ENCODE measurements at places on chromosomes 2 and 18.

GRCh38 chr2:63544017-63544627 lies 44.2 kb downstream of the WDPCP start:
- no peak for DNase-seq

DNA sequence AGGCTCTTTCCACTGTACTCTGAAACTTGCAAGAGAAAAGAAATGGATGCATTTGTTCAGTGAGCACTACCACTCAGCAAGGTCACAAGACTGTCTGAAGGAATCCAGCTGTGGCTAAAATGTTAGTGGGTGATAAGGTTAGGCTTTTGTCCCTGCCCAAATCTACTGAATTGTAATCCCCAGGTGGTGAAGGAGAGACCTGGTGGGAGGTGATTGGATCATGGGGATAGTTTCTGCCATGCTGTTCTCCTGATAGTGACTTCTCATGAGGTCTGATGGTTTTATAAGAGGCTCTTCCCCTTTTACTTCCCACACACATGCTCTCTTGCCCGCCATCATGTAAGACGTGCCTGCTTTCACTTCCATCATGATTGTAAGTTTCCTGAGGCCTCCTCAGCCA lies 68.2 kb downstream of the ZNF385B start:
- DNase-seq, result no peak

DNA sequence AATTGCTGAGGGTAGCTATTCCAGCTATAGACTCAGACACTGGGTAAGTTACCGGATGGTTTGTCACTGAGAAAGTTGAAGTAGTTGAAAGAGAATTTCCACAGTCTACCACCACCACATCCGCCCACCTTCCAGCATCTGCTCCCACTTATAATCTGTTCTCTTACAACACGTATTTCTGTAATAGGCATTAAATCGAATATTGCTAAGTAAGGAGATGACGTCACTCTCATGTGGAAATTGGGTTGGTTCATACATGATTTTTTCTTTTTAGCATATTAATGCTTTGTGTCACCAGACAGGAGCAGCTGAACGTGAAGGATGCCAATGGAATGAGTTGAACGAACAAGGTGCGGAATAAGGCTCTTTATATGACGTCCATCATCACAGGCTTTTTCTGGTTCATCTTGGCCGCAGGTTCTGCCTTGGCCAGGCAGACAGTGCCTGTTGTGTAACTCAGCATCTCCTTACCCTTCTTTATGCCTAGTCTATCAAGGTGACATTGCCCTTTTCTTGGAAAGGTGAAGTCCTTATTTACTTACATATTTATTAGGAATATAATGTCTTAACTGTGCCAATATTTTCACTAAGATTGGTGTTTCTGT lies 45.9 kb downstream of the THUMPD2 start:
- no peak for DNase-seq

DNA sequence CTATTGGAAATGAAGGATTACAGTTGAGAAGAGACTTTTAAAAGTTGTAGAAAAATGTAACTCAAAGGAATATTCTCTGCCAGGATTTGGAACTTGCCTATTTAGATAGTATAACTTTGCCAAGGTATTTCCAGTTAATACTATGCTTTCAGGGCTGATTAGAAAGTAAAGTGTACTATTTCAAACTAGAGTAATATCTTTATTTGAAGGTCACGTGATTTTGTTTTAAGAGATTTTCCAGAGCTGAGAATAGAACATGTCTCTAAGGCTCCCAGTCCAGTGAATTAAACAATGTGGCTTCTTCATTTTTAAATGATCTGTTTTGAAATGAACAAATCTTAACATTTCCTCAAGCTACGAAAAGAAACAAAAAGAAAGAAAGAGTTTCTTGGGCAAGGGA lies 53.9 kb downstream of the CCDC148 start:
- DNase-seq, result no peak

- DNase-seq, result no peak
These were observed 39.9 kb downstream of the STK17B start for GRCh38 chr2:196131384-196131937.

GRCh38 chr2:774436-774835 lies 97.2 kb upstream of the TMEM18 start:
- no peak for DNase-seq

- DNase-seq, result no peak
These were observed 50.5 kb upstream of the CREB1 start for GRCh38 chr2:207479198-207479785.

DNA sequence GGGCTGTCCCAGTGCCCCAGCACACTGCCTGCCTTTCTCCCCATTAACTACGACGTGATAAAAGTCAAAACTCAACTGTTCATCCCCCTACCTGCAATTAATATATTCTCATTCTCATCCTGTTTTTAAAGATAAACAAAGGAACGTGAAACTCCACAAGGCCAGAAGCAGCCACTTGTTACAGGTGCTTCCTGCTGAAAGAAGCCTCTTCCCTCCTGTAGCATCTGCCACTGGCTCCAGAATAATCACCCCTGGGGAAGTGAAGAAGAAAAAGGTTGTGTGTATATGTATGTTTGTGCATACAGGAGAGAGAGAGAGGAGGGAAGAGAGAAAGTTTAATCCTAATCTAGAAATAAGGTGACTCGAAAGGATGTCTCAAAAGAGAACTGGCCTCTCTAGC lies 27.1 kb downstream of the KIAA2012 start:
- DNase-seq, result no peak

- peak; percentile 93 for DNase-seq
These were observed 8.6 kb upstream of the CRYBA2 start for GRCh38 chr2:219001577-219002394.

- DNase-seq, result no peak
These were observed 2.8 kb upstream of the ZNF532 start for GRCh38 chr18:58861861-58862301.

GRCh38 chr2:120291401-120292311 lies 39.0 kb downstream of the RALB start:
- DNase-seq, result peak; percentile 91

DNA sequence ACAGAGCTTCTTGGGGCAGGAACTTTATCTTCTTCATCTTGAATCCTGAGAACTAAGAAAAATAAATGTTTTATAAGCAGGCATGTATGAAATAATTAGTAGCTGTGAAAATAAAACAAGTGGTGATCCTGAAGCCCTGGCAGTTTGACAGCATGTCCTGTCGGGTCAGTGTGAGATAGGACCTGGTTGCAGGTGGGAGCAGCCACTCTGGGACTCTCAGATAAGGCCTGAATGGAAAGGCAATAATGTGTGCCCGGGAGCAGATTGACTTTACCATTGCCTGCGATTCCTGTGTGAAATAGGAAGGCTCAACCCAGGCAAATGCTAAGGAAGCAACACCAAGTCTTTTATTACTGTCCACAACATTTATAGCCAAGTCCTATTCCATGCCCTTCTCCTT lies 132.4 kb downstream of the LYPD6B start:
- no peak for DNase-seq

DNA sequence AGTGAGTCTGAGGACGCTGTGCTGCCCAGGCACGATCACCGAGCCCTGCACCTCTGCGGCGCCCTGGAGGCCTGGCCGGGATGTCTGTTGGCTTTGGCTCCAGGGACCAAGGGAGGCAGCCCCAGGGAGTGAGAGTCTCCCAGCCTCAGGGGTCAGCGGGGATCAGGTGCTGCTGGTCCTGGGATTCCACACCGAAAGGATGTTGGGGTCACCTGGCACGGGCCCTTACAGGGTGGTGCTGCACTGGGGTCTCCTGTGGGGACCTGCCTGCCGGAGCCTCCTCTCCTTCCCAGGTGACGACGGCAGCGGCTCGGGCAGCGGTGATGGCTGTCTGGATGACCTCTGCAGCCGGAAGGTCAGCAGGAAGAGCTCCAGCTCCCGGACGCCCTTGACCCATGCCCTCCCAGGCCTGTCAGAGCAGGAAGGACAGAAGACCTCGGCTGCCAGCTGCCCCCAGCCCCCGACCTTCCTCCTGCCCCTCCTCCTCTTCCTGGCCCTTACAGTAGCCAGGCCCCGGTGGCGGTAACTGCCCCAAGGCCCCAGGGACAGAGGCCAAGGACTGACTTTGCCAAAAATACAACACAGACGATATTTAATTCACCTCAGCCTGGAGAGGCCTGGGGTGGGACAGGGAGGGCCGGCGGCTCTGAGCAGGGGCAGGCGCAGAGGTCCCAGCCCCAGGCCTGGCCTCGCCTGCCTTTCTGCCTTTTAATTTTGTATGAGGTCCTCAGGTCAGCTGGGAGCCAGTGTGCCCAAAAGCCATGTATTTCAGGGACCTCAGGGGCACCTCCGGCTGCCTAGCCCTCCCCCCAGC lies 30.5 kb downstream of the GPC1 start:
- no peak for DNase-seq

DNA sequence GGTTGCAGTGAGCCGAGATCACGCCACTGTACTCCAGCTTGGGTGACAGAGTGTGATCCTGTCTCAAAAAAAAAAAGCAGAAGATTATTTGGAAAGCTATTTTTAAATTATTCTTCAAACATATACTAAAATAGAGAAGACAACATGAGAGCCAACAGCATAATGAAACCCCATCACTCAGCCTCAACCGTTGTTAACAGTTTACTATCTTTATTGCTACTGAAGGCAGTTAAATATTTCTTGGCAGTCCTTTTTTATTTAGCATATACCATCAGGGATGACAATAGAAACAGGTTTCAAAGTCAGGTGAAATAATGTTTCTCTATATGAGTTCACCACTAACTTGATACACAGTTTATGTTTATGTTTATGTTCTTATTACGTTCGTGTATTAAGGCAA lies 157.2 kb downstream of the NEDD4L start:
- no peak for DNase-seq

DNA sequence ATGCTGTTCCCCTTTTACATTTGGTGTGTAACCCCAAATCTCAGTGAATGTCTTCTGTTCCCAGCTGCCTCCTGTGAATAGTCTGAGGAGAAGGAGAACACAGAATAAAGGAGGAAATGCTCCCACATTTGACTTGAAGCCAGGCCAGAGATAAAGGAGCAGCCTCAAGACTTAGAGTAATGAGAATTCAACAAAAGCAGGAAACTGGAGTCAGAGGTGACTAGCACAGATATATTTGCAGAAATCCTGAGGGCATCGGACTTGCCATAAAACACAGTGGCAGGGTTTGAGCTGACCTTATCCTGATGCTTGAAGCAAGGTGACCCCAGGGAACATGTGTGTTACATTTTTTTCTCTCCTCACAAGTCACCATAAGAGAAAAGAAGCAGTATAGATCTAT lies 291.4 kb upstream of the RND3 start:
- no peak for DNase-seq

GRCh38 chr2:228657807-228658402 lies 476.4 kb upstream of the SPHKAP start:
- peak; percentile 60 for DNase-seq

GRCh38 chr2:196951973-196952372 lies 25.5 kb upstream of the PGAP1 start:
- DNase-seq, result no peak

DNA sequence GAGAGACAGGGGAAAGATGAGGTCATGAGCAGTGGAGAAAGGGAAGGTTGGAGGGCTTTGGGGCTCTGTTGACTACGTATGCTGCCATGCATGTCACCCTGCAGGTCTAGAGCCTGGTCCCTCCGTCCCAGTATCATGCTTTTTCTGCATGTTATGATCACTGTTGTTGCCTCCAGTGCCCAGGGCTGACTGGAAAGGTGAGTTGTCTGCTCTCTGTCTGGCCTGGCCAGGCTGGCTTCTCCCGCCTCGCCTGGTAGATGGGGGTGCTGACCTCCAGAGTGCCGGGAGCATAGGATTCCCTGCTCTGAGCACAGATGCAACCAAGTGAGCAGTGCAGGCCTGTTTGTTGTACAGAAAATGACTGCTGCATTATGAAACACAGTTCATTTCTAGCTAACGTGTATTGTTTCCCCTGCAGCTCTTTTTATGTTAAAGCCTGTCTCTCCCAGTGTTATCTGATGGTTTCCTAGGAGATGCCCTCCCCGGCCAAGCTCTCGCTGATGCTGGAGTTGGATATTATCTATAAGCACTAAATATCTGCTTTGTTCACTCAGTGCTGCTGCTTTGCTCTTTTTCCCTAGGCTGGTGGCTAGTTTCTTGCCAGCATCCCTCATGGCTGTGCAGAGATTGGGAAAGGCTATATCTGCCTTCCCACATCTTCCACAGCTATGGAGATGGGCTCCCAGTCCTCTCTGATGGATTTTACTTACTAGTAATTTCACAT lies 158.2 kb downstream of the TDRD15 start:
- peak; percentile 4 for DNase-seq

- no peak for DNase-seq
These were observed 6.0 kb upstream of the DSG3 start for GRCh38 chr18:31441493-31441892.

GRCh38 chr2:173370198-173370597 lies 15.5 kb downstream of the CDCA7 start:
- DNase-seq, result no peak

- no peak for DNase-seq
These were observed 83.9 kb upstream of the TMEM178A start for GRCh38 chr2:39581866-39582265.

DNA sequence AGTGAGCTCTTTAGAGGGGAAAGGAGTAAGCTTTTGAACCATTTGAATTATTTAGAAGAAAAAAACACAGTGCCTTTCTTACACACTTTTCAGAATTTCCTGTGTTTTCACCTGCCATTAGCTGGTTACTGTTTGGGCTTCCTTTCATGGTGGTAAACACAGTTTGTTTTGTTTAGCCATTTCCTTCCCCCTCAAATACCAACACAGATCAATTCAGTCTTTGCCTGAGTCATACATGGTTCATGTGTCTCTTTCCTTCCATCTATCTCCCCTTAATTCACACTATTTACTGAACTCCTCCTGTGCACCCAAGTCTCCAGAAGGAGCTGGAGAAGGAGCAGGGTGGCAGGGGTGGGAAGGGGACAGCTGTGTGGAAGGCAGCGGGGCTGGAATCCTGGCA lies 45.0 kb downstream of the TCF7L1 start:
- no peak for DNase-seq

DNA sequence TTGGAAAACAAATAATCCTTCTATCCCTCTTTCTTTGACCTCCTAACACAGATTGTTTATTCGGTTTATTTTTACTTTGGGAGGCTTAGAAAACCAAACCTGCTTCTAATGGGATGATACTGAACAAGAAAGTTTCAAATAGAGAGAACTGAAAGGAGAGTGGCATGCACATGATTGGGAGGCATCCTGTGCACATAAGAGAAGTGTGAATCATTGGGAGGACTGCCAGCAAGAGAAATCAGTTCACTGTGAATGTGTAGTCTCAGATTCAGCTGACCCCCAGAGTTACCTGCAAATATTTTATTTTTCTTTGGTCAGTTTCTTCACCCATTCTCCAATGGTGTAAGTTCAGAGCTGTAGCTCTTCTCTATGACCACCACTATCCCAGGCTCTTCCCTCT lies 1363.2 kb upstream of the ACVR2A start:
- no peak for DNase-seq

- DNase-seq, result no peak
These were observed 92.8 kb downstream of the AQP4 start for GRCh38 chr18:26772691-26773090.

GRCh38 chr2:189287982-189288521 lies 108.5 kb upstream of the COL5A2 start:
- DNase-seq, result no peak
